ENCODE measurements at places on chromosomes 4 and X.

DNA sequence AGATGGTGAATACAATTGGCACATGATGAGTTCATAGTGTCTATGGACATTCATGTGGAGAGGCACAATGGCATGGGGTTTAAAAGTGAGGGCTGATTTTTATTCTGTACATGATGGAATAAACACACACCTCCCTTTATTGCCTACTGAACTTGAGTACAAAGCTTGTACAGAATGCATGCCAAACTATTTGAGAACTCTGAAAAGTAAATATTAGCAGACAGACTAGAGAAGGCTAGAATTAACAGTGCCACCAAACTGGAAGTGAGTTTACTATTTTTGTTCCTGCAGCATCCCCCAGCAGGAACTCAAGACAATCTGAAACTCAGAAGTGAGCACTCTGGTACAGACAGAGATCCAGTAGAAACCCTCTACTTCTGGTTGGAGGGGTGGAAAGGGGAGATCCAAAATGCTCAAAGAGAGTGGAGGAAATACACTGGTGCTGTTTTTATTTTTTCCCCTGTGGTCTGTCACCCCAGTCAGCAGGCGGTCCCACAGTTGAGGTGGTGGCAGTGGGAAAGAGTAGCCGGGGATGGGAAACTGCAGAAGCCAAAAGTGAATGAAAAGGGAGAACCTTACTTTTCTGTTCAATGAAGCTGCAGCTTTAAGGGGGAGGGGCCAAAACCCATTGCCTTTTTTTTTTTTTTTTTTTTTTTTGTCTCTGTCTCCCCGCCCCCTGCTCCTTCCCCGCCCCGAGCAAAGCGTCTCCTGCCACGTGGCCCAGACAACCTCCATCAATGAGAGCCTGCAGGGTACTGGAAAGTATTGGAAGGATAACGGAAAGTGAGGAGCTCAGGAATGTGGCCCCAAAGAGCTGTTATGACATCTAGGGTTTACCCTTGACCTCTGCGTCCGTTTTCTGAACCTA, 20.5 kb downstream of the AKAP4 start:
- peak; percentile 43 for DNase-seq

DNA sequence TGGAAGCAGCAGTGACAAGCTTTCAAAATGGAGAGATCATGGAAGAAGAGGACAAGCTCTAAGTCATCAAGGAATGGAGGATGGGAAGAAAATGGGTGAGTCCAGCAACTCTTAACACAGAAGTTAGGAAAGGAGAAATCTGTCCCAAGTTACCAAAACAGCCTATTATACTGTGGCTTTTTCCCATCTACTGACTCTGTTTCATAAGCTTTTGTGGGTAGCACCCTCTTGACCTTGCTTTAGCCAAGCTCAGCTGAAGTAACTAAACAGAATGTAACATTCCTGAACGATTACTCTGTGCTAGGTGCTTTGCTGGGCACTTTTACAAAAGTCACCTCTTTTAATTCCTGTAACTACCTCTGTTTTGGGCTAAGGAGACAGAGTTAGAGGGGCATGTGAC, 54.9 kb downstream of the MAP7D2 start:
- DNase-seq, result no peak

DNA sequence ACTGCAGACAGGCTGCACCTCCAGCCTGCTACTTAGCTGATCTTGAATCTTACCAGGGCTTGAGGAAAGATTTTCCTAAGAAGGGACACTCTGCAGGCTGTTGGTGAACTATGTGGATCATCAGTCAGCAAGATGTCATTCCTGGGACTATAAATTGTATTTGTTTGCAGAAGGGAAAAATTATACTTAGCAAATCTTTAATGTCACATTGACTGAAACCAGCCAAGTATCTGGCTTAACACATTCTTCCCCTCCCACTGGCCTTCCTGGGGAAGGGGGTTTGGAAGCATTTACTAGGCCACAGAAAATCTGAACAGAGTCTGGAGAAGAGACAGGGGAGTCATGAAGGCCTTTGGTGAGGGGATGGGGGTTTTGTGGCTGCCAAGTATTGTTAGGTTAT, 156.7 kb upstream of the EOLA2 start:
- no peak for DNase-seq

DNA sequence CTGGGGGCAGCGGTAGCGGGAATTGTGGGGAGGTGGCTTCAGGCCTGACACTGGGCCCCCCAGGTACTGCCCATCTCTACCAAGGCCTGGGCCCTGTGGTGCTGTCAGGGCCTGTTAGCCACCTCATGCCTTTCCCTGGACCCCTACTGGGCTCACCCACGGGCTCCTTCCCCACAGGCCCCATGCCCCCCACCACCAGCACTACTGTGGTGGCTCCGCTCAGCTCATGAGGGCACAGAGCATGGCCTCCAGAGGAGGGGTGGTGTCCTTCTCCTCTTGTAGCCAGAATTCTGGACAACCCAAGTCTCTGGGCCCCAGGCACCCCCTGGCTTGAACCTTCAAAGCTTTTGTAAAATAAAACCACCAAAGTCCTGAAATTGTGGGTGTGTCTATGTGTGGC, 7.5 kb downstream of the GATA1 start:
- DNase-seq, result no peak

DNA sequence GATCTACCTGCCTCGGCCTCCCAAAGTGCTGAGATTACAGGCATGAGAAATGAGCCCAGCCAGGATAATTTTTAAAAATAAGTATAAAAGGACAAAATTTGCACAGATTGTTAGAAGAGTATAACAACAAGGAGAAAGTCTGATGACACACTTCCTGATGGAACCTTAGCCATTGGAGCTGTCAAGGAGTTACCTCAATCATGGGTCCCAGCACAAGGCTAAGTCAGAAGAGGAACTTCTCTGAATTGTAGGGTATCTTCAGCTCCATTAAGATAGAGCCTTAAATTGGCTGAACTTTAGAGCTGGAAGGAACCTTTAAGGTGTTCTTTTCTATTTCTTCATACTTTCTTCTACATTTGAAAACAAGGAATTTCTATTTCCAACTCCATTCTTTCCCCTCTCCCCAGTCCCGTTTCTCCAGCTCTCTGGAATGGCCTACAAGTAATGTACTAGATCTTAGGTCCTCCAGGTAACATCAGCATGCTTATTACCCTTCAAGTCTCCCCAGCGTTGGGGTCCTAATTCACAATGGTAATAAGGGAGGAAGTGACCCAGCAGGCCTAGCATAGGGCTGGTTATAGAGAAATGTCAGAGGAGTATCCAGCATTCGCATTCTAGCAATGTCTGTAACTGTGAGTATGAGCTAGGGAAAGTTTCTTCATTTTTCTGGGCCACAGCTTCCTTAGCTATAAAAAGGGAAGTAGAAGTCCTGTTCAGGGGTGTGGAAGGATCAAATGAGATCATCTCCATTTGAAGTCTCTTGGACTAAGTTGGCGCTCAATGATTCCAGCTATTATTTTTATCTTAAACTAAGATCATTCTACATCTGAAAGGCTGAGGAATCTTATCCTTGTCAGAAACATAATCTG, 18.5 kb upstream of the RBPJ start:
- no peak for DNase-seq

GRCh38 chr4:98966926-98967325, 28.6 kb upstream of the METAP1 start:
- DNase-seq, result no peak

DNA sequence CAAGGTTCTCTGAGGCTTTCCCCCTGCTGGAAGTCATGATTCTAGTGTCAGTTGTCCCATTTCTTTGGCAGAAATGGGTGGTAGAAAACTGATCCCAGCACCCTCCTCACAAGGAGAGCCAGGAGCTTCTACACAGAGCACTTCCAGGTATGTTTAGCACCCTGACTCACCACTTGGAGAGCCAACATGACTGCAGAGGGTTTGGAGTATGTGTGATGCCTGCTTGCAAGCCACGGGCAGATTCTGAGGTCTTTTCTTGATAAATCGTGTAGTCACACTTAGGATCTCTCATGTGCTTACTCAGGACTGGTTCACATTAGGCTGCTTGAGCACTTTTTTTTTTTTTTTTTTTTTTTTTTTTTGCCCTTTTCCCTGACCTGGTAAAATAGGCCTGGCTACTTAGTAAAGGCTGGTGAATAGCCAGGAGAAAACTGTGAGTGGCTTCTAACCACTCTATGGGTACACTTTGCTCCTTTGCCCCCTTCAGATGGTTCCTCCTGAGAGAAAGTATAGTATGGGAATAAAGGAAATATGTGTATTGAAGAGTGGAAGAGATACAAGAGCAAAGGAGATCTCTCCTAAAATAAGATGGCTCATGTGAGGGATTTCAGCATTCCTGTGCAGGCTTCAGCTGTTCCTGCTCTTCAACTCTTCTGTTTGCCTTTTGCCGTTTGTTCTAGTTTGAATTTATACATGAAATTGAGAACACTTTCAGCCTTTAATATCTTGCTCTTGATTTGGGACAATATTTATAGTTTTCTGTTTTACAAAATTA, 103.6 kb downstream of the EMCN start:
- DNase-seq, result no peak

GRCh38 chrX:77412631-77413030, 34.6 kb upstream of the FGF16 start:
- DNase-seq, result no peak

DNA sequence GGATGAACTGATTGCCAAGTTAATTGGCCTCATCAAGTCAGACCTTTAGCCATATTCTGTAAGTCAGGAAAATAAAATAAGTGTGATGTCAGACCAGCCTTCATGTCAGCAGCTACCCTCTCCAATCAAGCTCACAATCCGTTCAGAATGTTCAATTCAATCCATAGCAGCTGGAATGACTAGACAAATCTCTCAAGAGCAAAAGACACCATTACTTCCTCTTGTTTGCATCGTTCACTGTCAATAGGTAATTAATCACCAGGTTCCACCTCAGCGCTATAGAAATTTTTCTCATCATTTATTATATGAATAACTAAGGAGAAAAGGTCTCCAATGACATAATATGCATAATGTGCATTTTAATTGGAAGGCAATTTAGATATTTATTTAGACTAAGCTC, 321.0 kb upstream of the GRIA3 start:
- no peak for DNase-seq

DNA sequence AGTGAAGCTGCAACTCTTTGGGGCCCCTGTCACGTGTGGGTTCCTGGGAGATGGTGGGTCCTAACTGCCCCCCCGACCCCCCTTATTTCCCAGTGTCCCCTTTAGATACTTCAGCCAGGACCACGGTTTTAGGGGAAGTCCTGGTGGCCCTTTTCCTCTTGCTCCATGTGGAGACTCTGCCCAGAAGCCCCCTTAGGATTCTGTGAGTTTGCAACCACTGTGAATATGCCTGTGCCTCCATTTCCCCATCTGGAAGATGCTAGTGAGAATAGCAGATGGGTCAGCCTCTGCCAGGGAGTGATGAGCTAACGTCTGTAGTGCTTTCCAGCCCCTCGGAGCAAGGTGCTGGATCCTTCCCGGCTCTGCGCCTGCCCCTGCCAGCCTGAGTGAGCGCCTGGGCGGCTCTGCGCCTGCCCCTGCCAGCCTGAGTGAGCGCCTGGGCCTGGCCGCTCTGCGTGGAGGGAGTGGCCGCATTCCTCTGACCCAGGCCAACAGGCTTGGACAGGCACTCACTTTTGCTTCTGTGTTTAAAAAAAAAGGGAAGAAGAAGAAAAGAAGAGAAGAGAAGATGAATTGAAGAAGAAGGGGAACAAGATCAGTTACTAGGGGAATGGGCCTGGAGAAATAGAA, 6.7 kb upstream of the CITED1 start:
- no peak for DNase-seq

DNA sequence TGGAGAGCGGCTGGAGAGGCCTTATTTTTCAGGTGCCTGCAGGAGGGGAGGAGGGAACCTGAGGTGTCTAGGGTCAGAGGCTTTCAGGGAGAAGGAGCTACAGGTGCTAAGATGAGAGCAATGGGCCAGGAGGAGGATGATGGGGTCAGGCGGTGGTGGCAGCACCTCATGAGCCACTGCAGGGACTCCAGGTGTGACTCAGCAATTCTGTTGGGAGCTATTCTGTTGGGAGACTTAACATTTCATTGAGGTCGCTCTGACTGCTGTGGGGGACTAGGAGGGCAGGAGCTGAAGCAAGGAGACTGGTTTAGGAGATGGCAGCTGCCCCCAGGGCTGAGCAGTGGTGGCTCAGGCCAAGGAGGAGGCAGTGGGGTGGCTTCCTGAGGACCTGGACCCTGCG, 65.0 kb downstream of the CLDN34 start:
- no peak for DNase-seq

DNA sequence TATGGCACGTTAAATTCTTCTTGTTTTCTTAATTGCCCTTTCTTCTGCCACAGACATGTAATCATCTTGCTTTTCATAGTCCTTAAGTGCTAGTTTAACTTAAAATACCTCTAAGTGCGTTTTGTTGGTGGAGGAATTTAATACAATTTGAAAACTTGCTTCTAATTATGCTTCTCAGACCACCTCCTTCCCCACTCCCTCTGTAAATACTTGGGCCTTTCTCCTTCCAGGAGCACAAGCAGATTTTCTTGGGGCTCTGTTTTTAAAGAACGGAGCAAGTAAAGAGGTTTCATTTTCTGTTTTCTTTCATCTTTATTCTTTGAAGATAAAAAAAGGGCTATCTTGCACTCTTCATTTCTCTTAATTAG, 559 bp upstream of the PCDH18 start:
- no peak for DNase-seq

All from BE2C (cell line).